Karpas-422 (cell line): ENCODE measurements at places on chromosomes 6 and 20.

DNA sequence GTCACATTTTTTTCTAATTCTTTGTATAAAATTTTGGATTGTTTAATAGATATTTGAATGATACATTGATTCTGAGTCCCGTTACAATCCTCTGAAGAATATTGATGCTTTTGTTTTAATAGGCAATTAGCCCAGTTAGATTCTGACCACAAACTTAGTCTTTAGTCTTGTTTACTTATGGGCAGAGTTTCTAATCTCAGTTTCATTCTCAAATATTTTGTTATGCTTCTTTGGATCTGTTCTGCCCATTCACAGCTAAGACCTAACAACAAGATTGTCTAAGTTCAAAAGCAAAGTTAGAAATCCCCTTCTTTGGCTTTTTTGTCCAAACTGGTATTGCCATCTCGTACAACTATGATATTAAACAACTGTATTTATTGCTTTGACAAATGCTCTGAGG lies 58.0 kb downstream of the TBXT start:
- no peak for DNase-seq

- no peak for DNase-seq
Observed at GRCh38 chr6:144351379-144352127, 66.4 kb downstream of the UTRN start.

DNA sequence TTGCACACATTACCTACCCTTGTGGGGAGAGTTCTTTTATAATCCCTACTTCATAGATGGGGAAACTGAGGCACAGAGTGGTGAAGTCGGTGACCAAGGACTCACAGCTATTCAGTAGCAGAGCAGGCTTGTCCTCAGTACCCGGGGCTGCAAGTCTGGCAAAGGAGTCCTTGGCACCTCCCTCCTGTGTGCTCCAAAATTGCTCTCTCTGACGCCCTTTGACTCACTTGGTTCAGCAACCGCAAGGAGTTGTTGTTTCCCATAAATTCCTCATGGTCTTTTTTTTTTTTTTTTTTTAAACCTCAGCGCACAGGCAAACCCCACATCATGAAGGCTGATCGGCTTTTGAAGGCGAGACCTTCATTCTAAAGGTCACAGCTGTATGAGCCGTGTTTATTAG lies 143.2 kb downstream of the CEBPB start:
- DNase-seq, result no peak

DNA sequence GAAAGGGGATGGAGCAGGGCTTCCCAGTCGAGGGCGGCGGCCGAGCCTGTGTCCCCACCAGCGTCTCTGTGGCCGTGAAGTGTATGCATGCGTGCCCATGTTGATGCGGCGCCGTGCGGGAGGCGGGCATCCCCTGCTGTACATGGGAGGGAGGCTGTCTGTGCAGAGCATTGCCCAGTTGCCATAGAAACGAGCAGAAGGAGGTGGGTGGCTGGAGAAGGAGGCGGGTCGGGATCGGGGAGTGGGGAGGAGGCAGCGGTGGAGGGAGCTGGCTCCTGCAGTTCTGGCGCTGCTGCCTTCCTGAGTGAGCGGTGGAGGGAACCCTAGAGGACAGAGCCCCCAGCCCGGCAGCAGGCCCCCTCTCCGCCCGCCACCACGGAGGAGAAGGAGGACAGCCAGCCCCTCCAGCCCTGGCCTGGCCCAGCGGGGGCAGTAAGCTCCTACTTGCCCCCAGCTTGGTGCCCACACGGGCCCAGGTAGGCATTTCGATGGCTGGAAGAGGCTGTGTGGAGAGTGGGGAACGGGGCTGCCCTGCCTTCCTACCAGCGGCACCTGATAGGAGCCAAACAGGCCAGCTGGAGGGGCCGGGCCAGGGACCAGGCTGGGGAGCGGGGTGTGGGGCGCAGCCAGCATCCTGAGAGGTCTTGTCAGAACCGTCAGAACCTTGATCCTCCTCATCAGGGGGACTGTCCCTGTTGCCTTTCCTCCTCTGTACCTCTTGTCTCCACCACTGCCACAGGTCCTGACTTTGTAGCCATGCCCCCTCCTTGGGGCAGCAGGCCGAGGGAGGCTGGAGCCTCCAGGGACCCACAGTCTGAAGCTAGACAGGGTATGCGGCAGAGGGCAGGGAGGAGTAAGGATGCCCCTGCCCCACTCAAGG lies 41.3 kb downstream of the SPDEF start:
- no peak for DNase-seq

DNA sequence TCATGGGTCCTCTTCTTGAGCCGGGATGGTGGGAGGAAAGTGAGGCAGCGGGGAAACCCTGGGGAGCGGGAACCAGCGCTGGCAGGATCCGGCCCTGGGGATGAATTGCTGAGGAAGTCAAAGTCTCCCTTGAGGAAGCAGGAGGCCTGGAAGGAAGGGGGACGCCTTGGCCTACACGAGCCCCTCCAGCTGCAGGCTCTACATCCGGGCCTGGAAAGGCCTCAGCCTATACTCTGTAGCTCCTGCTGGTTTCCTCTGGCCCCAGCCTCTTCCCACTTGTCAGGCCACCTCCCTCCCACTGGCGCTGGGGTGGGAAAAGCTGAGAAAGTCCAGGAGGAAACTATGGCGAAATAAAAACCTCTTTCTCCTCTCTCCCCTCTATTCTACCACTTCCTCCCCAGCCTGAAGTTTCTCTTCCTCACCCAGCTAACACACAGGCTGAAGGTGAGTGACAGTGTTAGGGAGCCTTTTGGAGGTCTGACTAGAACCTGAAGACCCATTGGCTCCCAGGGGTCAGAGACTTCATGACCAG lies 14.9 kb downstream of the TREML2 start:
- DNase-seq, result no peak

- no peak for DNase-seq
Observed at GRCh38 chr6:129637340-129638054, 72.5 kb downstream of the ARHGAP18 start.
